AG08396 (cell line): ENCODE measurements at places on chromosomes 13 and 19.

DNA sequence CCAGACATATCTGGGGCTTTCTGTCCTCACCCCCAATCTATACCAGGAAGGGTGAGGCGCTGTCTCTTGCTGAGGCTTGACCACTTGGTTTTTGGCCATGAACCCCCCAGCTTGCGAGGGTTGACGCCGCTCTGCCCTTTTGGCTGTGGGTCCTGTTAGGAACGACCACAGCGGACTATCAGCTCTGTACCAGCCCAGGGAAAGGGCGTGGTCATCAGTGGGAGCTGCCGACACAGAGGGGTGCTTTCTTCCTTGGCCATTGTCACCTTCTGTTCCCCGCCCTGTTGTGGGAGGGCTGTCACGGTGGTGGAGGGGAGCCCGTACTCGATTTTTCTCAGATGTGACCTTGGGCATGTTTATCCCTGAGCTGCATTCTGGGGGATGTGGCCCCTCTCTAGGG lies 5.7 kb downstream of the DCAF15 start:
- DNase-seq = no peak

- DNase-seq = no peak
Measured at GRCh38 chr13:28392428-28392827, 102.5 kb downstream of the FLT1 start.

GRCh38 chr19:41083516-41083915 lies 4.7 kb upstream of the CYP2A13 start:
- no peak for DNase-seq

DNA sequence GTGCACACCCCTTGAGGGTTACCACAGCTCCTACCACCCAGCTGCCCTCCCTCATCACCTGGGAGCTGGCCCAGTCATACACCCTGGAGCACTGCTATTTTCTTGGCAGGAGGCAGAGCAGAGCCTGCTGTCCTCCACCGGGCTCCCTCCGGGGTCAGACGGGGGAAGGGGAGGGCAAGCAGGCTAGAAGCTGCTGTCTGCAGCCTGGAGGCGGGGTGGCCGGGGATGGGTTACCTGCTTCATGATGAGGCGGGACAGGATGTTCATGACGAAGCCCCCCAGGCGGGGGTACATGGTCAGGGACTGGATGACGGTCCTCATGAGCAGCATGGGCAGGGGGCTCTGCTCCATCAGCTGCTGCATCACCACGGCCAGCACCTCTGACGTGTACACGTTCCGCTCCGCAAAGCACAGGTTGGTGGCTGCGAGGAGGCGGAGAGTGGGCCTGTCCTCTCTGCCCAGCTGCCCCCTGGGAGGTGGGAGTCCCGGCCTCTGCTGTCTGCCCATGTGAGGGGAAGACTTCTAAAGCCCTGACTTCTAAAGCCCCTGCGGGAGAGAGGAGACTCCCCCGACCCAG lies 2.7 kb upstream of the RSPH6A start:
- no peak for DNase-seq

- DNase-seq = no peak
Measured at GRCh38 chr19:47714339-47714738, 1.1 kb downstream of the EHD2 start.

GRCh38 chr19:16577531-16577985 lies 5.3 kb upstream of the SLC35E1 start:
- DNase-seq = no peak

DNA sequence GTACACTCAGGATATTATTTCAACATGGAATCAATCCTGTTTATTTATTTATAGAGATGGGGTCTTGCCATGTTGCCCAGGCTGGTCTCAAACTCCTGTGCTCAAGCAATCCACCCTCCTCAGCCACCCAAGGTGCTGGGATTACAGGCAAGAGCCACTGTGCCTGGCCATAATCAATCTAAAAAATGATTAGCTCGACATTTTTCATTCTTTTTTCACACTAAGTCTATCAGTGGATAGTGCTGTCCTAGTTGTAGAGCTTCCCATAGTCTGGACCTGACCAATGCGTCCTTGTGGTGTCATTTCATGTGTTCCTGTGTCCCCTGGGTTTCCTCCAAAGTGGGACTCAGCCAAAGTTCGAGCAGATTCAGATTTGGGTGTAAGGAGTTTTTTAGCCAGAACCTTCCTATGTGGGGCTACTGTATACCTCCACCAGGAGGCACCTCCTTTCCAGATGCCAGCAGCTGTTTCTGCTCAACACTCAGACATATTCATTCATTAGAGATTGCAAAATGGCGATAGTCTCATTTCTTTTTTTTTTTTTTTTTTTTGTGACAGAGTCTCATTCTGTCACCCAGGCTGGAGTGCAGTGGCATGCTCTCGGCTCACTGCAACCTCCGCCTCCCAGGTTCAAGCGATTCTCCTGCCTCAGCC lies 61.1 kb downstream of the MAP4K1 start:
- DNase-seq = no peak
